ENCODE measurements at places on chromosomes 1 and 21.

DNA sequence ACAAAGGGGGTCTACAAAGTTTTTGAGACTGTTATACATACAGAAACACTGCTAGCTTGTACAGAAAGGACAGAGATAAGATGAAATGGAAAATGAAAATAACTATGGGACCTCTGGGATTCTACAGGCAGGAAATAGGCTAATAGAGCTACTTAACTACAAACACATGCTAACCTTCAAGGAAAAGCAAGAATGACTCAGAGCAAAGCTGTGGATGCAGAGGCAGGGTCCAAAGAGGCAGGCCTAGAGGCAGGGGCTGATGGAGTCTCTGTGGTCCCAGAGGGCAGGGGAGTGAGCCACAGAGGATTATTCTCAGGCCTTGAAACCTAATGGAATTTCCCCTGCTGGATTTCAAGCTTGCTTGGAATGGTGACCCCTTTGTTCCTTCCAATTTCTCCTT lies 18.7 kb upstream of the GOLT1A start:
- DNase-seq: no peak

DNA sequence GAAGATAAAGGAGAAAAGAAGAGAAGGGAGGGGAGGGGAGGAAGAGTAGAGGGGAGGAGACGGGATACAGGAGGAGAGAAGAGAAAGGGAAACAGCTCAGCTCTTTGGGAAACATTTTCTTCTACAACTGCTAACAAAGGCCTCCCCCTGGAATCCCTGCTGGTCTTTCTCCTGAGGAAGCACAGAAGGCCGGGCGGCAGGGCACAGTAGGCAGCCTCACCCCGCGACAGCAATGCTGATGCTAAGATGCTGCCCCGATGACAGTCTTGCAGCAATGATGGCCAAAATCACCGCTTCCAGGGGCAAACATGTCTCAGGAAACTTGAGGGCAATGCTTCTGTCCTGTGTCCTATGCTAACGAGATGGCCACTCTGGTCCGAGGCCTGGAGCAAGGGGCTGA lies 5.2 kb downstream of the KIAA2013 start:
- DNase-seq: no peak

GRCh38 chr1:58262702-58263101 lies 283.8 kb downstream of the OMA1 start:
- no peak for DNase-seq

GRCh38 chr1:53421208-53421607 lies 38.0 kb upstream of the DMRTB1 start:
- DNase-seq: no peak

DNA sequence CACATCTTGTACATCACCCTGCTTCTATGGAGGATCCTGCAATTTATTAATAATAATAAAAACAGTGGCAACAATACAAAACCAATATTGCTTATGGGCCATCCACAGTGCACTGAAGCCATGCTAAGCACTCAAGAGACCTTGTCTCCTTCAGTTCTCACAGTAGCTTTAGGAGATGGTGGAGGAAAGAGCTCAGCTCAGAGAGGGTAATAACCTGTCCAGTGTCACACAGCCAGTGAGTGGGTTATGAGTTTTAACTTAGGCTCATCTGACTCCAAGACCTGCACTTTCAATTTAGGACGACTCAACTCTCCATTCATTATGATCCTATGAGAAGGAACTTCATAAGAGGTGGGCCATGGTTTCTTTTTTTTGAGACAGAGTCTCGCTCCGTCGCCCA lies 347.6 kb upstream of the RUNX1 start:
- no peak for DNase-seq

DNA sequence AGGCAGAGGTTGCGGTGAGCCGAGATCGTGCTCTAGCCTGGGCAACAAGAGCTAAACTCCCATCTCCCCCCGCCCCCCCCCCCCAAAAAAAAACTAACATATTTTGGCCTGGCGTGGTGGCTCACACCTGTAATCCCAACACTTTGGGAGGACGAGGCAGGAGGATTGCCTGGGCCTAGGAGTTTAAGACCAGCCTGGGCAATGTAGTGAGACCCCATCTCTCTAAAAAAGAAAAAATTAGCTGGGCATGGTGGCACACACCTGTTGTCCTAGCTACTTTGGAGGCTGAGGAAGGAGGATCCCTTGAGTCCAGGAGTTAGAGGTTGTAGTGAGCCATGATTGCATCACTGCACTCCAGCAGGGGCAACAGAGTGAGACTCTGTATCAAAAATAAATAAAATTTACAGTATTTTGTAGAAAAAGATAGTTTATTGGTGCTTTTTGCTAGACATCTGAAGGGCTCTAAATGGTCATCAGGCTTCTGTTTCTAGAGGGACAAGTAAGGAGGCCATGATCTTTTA lies 9.0 kb downstream of the YTHDF2 start:
- no peak for DNase-seq

GRCh38 chr1:59159557-59160203 lies 137.2 kb upstream of the FGGY start:
- DNase-seq: no peak

DNA sequence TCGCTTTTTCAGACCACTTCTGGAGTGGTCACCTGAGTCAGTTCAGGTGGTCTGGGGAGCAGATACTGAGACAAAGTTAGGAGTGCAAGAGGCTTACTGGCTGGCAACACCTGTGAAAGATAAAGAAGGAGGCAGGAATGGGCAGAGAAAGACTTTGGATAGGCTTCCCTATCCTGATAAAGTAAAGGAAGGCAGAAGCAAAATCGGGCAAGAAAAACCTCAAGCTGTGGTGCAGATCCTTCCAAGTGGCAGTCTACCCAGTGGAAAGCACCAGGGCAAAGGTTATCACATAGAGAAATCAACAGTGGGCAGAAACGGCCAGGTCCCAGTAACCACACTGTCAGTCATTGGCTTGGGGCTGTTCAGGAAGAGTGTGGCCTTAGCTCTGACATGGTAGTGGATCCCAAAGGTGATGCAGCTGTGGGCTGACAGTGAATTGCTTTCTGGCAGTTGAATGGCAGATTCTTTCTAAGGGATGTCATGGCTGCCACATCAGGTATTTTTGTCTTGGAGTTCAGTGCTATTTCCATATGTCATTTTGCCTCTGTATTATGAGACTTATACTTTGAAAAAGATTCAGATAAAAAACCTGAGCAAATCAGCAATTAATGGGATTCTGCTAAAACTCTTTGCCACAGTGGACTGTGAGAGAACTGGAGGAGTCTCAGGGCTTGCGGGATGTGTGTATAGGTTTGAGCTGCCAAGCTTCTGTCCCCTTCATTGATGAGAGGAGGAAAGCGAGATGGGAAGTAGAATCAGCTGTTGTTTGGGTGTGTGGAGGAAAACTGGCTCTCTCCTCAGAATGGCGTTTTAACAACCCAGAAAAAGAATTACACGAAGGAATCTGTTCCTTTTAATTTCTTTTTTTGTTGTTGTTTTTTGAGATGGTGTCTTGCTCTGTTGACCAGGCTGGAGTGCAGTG lies 8.1 kb upstream of the CGN start:
- peak; percentile 86 for DNase-seq

DNA sequence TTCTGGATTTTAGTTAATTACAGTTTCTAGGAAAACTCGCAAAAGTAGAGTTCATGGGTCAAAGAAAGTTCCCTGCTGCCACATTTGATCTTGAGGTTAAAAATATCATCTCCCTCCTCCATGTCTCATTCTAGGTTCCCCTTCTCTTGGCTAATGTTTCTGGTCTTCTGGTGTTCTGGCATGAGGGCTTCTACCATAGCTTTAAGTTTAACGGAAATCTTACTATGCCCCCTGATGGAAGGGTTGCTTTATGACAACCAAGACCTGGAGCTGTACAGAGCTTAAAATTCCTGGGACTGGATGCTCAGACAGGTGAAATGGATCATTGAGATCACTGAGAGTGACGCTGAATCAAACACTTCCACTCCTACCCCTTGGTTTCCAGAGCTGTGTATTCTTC lies 1881.7 kb downstream of the MRPL39 start:
- DNase-seq: no peak

GRCh38 chr21:45305836-45306235 lies 18.1 kb upstream of the POFUT2 start:
- DNase-seq: no peak

GRCh38 chr1:63988941-63989340 lies 214.5 kb upstream of the UBE2U start:
- DNase-seq: no peak

GRCh38 chr1:7539769-7540175 lies 231.3 kb upstream of the VAMP3 start:
- DNase-seq: peak; percentile 73

GRCh38 chr1:66752000-66752592 lies at the start of gene DYNLT5:
DYNLT5 (plus strand) TSS chr1:66752459; CDS start chr1:66754659, 2,200 bp downstream.
- DNase-seq: no peak

DNA sequence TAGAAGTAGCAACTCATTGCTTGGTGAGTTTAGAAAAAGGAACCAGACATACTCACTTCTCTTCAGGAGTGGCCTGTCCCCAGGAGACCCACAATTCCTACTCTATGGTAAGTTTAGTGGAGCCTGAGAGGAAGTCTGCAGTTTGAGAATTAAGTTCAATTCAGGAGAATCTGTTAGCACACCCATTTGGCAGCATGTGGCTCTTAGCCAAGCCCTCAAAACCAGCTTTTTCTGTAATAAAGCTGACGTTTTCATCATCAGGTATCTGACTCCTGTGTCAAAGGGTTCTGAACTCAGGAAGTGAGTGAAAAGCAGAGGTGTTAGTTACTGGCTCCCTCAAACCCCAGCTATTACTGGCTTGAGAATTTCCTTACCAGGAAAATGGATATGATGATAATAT lies 20.4 kb upstream of the RGS16 start:
- no peak for DNase-seq

- DNase-seq: no peak
Observed at GRCh38 chr1:223715604-223716172, 3.3 kb downstream of the CAPN2 start.

- no peak for DNase-seq
Observed at GRCh38 chr1:79807816-79808215, 801.3 kb upstream of the ADGRL4 start.

- no peak for DNase-seq
Observed at GRCh38 chr1:85830837-85831236, 122.6 kb upstream of the ZNHIT6 start.

- DNase-seq: peak; percentile 78
Observed at GRCh38 chr1:160251687-160252526, 10.4 kb downstream of the DCAF8 start.

All from A172 (cell line).